ENCODE measurements at places on chromosomes 13 and 19. TPM values are rescaled to one million over a fixed set of nuclear protein-coding genes. Genes with fewer than 3 reads are reported as not detected.

Gene AP2A1
- 62.7 TPM for total RNA-seq

- DNase-seq, result no peak
Observed at GRCh38 chr19:3024870-3025548, 4.1 kb downstream of the TLE2 start.

Gene ZNF414
- 16.1 TPM for total RNA-seq

- DNase-seq, result no peak
Observed at GRCh38 chr13:78306519-78307206, 296.7 kb downstream of the POU4F1 start.

Gene ITGBL1
- 6.8 TPM for total RNA-seq

Gene PLPPR3
- not detected for total RNA-seq

GRCh38 chr13:72677431-72677830 lies 50.0 kb downstream of the MZT1 start:
- no peak for DNase-seq

DNA sequence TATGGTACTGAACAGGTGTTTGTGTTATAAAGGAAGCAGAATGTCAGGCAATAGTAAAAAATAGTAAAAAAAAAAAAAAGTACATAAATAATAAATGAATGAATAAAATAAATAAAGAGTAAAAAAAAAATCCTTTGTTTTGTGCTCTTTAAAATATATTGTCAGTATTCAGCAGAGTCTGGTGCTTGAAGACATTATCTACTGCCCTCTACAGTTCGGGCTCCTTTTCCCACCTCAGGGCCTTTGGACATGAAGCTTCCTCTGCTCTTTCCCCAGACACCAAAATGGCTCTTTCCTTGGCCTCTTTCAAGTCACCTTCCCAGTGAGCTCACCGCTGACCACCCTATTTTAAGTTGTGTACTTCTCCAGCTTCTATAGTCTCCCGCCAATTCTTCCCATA lies 137.5 kb downstream of the TNFRSF19 start:
- no peak for DNase-seq

DNA sequence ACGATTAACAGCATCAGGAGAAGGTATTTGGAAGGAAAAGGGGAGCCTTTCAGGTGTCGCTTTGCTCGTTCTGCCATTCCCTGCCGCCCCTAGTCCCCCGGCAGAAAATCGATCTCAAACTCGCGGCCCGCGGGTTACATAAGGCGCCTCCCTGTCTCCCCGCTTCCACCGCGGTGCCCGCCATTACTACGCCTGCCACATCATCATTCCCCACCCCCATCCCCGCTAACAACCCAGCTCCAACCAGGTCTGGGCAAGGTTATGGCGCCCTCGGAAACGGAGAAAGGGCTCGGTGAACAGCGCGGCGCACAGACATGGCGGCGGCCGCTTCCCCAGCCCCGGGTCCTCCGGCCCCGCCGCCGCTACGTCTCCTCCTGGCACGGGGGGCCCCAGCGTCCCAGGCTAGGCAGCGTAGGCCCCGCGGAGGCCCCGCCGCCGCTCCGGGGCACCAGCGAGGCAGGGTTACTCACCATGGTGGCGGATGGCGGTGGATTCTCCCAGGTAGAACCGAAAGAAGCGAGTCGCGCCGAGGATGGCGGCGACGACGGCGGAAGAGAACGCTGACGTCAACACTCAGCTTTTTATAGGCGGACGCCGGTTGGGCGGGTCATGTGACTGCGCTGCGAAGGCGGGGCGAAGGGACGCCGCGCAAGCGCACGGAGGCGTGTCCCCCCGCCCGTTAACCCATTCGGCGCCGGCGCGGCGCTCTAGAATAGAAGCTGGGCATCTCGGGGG lies at the start of gene EEF2:
TSS of gene EEF2 (minus strand) at position 556 of the 735 bp plus-strand sequence. CDS start at position 473, 83 bp downstream.
- DNase-seq, result peak; percentile 93

GRCh38 chr13:25489238-25489637 lies 117.5 kb downstream of the ATP8A2 start:
- no peak for DNase-seq

- DNase-seq, result peak; percentile 88
Observed at GRCh38 chr19:4139614-4140236, 13.7 kb upstream of the CREB3L3 start.

- DNase-seq, result no peak
Observed at GRCh38 chr19:10641248-10641647, 12.9 kb upstream of the ILF3 start.

- no peak for DNase-seq
Observed at GRCh38 chr19:56866538-56866937, 26.0 kb upstream of the PEG3 start.

DNA sequence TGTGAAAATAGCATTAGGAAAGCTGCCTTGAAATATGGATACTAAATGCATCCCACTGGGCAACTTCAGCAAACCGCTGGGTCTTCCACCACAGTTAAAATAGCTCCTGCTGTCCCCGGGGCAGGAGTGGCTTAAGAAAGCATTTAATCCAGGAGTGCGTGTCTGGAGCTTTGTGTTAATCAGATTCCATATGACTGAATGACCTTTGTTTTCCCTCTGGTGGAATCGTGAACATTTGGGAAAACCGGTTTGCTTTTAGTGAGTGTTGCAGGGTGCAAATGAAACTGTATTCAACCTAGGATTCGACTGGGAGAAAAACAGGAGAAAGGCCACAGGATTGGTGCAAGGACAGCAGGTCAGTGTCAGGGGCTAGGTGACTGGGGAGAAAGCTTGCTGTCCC lies 237.6 kb upstream of the MAB21L1 start:
- no peak for DNase-seq

GRCh38 chr13:27599845-27600553 lies 20.3 kb downstream of the LNX2 start:
- no peak for DNase-seq

GRCh38 chr19:1789261-1790041 lies 22.6 kb downstream of the ATP8B3 start:
- no peak for DNase-seq

Gene ISYNA1
- 26.0 TPM for total RNA-seq

DNA sequence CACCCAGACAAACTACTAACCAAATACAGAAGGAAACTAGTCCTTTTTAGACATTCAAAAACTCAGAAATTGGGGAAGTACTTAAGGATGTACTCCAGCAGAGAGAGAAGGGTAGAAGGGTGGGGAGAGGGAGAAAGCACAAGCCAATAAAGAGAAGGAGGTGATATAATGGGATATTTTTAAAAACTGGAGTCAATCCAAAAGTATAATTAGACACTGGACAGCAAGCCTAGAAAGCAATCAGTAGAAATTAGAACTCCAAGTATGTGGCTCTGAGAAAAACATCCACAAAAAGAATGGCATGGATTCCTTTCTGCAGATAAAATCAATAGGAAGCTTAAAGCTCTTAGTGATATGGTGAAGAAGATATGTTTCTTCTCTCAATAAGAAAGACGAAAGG lies 55.8 kb downstream of the PEPD start:
- no peak for DNase-seq

Gene ERICH4
- not detected for total RNA-seq

GRCh38 chr13:50993371-50993770 lies 83.8 kb downstream of the RNASEH2B start:
- DNase-seq, result no peak

DNA sequence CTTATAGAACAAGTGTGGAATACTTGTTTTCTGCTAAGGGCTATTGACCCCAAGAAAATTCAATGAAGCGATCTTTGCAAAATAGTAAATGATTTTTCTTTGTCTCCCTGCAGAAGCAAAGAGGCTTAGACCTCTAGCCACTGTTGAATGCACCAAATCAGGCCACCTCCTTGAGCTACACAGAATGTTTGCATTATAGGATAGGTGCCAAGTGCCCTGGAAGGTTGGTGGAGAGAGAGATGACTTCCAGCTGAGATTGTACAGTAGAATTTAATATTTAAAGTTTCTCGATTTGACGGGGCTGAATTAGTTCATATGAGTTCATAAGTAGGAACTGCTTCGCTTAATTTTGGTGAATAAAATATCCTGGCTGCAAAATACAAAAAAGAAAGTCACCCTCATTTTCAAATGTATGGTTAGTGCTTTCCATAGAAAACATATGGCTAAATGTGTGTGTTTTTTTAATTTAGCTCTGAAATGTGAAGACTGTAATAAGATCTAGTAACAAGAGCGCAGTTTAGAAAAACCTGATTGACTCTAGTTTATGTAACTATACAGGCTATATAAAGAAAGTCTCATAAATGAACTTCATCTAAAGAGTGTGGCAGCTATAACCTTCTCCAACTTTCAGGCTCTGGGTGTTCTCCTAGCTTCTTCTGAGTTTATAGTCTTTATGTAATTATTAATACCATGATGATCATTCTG lies 41.6 kb downstream of the LRCH1 start:
- no peak for DNase-seq

GRCh38 chr13:87666831-87667230 lies 4.3 kb upstream of the SLITRK5 start:
- DNase-seq, result no peak

- no peak for DNase-seq
Observed at GRCh38 chr13:105984236-105984635, 551.2 kb downstream of the EFNB2 start.

DNA sequence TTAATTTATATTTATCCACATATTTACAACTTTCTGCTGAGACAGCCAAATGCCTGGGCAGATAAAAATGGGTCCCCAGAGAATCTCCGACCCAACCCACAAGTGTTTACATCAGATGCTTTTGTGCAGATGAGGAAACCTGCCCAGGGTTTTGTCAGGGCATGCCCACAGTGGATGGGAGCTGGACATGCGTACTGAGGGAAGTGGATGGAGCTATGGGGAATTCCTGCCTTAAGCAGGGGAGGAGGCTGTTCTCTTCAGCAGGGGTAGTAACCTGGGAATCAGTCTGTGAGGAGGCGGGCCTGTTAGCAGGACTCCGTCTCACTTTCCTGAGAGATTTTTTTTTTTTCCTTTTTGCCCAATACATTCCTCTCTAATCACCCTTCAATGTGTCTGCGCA lies 122.9 kb downstream of the RFC3 start:
- no peak for DNase-seq

Gene OSCAR
- total RNA-seq, result 0.54 TPM

Gene HIPK4
- not detected for total RNA-seq

Gene IGFL2
- total RNA-seq, result not detected

Gene TYROBP
- 28.3 TPM for total RNA-seq

GRCh38 chr13:25420161-25420560 lies 48.4 kb downstream of the ATP8A2 start:
- DNase-seq, result no peak

DNA sequence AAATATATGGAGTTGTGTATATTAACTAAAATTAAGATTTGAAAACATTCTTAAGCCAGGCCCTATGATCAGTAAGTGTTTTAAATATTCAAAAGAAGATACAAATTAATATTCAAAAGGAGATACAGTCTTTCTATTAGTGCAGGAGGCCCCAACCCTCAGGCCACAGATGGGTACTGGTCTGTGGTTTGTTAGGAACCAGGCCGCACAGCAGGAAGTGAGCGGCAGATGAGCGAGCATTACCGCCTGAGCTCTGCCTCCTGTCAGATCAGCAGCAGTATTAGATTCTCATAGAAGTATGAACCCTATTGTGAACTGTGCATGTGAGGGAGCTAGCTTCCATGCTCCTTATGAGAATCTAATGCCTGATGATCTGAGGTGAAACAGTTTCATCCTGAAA lies 232.9 kb downstream of the FOXO1 start:
- DNase-seq, result no peak

Gene ZNF256
- total RNA-seq, result 9.1 TPM

Gene ERF
- total RNA-seq, result 42.1 TPM

DNA sequence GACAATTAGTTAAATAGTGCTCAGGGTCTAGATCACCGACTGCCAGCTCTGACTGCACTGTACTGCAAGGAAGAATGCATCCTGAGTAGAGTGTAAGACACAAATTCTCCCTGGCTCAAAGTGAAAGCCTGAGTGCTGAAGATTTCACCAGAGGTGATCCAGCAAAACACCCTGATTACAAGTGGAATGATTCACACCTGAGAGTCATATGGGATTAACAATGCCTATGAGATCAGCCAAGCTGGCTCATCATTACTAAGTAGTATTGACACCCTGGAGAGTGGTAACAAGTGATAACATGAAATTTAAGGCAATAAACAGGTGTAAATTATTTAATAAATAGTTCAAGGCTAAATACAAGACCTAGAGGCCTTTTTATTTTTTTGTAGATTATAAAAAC lies 403.8 kb upstream of the PRR20A start:
- no peak for DNase-seq

DNA sequence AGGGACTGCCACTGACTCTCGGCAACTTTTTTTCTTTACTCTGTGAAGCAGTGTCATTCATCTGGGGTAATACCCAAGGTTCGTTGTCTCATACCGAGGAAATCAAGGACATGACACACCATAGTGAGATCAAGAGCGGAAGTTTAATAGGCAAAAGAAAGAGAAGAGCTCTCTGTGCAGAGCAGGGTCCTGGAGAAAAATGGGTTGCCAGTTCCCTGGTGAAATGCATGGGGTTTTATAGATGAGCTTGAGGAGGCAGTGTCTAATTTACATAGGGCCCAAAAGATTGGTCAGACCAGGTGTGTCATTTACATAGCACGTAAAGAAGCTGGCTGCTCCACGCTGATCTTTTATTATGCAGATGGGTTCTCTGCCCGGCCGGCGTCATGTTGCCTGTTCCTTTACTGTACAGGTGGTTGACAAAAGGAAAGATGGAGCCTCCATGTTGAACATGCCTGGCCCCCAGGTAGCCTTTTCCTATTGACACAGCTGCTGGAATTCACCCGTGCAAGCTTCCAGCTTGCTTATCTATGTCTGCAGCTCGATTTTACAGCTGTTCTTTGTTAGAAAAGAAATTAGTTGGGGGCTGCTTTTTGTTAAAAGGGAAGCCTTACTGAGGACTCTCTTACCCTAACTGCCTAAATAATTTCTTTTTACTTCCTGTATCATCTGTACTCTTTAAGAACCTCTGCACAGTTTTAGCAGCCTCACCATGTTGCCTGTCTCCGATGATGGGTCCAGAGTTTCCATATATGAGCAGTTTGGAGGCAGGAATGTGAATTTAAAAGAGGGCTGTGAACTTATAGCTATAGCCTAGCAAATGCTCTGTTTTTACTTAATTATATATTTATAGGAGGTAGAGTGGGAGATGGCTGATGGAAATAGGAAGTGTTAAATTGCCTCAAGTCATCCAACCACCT lies 98.0 kb upstream of the DIAPH3 start:
- DNase-seq, result no peak

Gene UBE2L5
- not detected for total RNA-seq

- peak; percentile 64 for DNase-seq
Observed at GRCh38 chr19:42286349-42287016, 15.4 kb upstream of the PRR19 start.

DNA sequence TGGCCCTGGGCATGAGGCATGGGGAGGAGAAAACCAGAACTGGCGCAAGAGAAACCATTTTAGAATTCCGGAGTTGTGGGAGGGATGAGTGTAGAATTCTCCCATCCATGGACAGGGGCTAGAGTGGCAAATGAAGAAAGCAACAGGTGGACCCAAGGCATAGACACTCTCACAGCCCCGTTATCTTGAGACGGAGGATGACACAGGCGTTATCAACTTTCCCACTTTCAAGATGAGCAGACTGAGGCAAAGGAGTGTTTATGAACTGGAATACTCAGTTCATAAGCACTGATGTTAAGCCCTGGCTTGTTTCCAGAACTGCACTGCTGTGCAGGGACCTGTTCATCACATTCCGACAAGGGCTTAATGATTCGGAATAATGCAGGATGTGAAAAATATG lies 1.1 kb upstream of the GTF3A start:
- DNase-seq, result no peak

All from Right ventricle myocardium superior (tissue), 1 donor.